ENCODE measurements at places on chromosomes 1 and 21. TPM values are rescaled to one million over a fixed set of nuclear protein-coding genes. Genes with fewer than 3 reads are reported as not detected.
A peak's percentile ranks its signal among the peaks of the same experiment; 100 is the strongest.

DNA sequence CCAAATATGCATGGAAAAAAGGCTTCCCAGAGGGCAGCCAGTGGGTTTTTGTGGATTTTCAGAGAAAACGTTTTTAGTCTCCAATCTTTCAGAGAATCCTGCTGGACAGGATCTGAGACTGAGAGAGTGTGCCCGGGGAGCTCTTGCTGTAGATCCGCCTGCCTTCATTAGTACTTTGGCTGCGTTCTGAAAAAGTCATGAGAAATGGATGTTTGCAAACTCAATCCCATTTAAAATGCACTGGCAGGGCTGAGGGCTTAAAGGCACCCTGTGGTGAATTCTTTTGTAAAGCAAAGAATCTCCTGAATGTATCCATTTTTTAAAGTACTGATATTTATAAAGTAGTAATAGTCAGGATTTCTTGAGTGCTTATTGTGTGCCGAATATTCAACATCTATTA, 22.2 kb downstream of the FOXD2 start:
- DNase-seq = no peak
- peaks cover 11% of the 10 kb centered on the region for H3K4me1 ChIP-seq
- no peaks in the 10 kb centered on the region for H3K27me3 ChIP-seq
- H3K36me3 ChIP-seq = no peaks in the 10 kb centered on the region
- no peak overlapping the region for H3K4me3 ChIP-seq
- no peak overlapping the region for H3K27ac ChIP-seq

KIRREL1 gene
- 29.9 TPM for total RNA-seq

- no peak for DNase-seq
- H3K27me3 ChIP-seq = no peaks in the 10 kb centered on the region
- peaks cover 9% of the 10 kb centered on the region for H3K36me3 ChIP-seq
These were observed 10.7 kb downstream of the HMGN2 start for GRCh38 chr1:26482921-26483320.

DNA sequence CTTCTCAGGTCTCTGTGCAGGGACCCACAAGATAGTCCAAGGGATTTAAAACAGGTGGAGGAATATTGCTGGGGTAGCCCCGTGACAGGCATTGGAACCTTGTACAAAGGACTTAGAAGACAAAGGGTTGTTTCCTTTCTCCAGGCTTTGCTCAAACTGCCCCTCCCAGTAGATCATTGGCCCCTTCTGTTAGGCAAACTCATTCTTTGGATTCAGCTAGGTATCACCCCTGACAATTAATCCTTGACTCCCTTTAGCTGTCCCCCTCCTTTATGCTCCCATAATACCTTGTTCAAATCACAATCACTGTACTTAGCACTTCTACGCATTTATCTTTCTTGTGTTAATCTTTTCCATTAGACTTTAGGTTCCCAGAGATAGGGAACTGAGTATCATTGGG, 360.5 kb downstream of the KCNH1 start:
- DNase-seq = no peak
- H3K27me3 ChIP-seq = no peaks in the 10 kb centered on the region
- H3K4me1 ChIP-seq = peaks cover 3% of the 10 kb centered on the region

GRCh38 chr1:93255222-93256079, 74.9 kb downstream of the CCDC18 start:
- no peak overlapping the region for H3K4me3 ChIP-seq
- H3K4me1 ChIP-seq = no peaks in the 10 kb centered on the region
- DNase-seq = no peak
- H3K36me3 ChIP-seq = peaks cover 5% of the 10 kb centered on the region

DNA sequence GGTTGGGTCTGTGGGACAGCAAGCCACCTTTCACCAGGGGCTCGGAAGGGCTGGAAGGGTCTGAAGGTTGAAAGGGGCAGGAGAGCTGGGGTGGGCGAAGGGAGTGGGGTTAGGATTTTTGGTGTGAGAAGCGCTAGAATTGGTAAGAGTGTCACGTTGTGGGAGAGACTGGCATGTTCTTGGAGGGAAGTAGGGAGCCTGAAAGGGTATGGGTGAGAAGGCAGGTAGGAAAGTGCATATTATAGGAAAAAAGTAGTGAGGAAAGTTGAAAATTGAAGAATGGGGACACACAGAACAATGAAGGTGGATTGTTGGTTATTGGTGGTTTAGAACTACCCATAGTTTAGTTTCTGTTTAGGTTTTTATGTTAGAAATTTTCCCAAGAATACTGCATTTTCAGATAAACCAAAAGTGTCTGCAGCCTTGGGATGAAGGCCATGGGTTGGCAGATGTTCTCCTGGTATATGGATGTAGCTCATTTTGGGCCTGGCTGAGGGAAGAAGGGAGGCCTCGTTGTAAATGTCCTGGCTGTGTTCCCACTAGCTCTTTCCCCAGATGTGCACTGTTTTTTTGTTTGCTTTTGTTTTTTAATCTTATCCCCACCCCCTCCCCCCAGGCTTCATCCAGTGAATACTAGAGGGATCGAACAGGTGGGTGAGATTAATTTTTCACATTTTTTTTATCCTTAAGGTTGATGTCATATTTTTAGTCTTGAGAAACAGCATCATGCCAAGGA, 1.2 kb downstream of the LRRC42 start:
- H3K4me3 ChIP-seq = peak overlapping the region; percentile 91
- no peaks in the 10 kb centered on the region for H3K27me3 ChIP-seq
- peaks cover 8% of the 10 kb centered on the region for H3K36me3 ChIP-seq
- H3K4me1 ChIP-seq = peaks cover 5% of the 10 kb centered on the region
- H3K27ac ChIP-seq = no peak overlapping the region

DNA sequence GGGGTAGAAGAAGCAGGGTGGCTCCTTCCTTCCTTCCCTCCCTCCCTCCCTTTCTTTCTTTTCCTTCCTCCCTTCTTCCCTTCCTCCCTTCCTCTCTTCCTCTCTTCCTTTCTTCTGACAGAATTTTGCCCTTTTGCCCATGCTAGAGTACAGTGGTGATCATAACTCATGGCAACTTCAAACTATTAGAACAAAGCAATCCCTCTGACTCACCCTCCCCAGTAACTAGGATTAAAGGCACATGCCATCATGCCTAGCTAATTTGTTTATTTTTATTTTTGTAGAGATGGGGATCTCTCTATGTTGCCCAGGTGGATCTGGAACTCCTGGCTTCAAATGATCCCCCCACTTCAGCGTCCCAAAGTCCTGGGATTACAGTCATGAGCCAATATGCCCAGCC, 10.0 kb upstream of the RPE65 start:
- peaks cover 9% of the 10 kb centered on the region for H3K36me3 ChIP-seq
- no peak for DNase-seq
- H3K4me1 ChIP-seq = peaks cover 3% of the 10 kb centered on the region
- H3K4me3 ChIP-seq = no peak overlapping the region

CELA3B gene
- not detected for total RNA-seq

RXFP4 gene
- not detected for total RNA-seq
